ENCODE measurements at places on chromosomes 4 and X.

- DNase-seq, result no peak
Measured at GRCh38 chr4:27276307-27277073, 415.8 kb downstream of the STIM2 start.

DNA sequence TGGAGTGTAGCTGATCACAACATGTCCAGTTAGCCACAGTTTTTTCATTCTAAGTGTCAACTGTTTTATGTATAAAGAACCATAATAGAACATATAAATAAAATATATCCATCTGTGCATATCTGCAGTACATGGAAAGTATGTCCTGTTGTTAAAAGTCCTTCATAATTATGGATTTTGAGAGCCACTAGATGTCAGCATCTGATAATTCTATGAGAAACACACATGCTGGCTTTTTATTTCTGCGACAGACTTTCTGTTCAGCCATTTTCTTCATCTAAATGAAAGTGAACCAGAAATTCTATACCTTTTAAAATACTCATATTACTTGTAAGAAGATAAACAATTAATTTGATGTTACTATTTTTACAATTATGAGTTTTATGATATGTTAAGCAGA, 251.5 kb downstream of the GPM6A start:
- no peak for DNase-seq

DNA sequence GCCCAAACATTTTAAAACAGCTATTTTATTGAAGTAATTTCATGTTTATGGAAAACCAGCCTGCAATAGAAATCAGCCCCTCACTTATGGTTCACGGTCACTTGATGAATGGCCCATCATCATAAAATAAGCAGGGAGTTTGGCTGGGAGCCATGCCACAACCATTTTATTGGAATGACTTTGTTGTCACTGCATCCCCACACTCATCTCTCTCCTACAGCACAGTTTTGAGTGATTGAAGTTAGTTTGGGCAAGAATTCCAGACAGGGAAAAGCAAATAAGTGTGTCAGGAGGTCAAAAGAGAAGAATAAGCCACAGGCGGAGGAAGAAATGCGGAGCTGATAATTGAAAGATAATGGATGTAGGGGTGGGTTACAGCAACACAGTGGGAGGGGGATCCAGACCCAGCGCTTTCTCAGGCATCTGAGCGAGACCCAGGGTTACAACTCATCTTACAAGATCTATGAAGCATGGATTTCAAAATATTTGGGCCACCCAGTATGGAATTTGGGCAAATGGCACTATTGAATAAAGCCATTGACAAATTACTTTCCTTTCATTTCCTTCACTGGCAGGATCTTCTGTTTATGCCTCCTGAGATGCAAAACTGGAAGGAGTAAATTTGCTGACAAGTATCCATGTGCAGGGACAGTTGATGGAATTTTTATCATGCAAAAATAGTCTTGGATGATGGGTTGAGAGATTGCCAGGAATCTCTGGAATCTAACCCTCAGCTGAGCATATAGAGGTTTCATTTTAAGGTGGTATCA, 100.8 kb downstream of the SHROOM3 start:
- no peak for DNase-seq

DNA sequence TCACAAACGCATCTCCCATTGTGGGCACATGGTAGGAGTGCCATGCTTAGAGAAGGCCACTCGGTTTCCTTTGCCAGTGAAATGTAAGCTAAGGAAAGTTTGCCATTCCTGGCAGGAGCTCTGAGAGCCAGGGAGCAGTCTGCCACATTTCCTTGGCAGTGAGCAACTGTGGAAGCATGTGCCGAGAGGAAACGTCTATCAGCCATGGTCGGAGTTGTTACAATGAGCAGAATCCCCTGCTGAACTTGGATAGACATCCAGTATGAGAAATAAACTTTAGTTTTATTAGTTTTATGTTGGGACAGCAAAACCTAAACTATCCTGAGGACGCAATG, 51.1 kb downstream of the ENOPH1 start:
- DNase-seq, result no peak

GRCh38 chr4:123896446-123897071, 500.0 kb downstream of the SPRY1 start:
- DNase-seq, result no peak
